Muscle of back (tissue), 13 donors: ENCODE measurements at places on chromosomes 13 and 19.

DNA sequence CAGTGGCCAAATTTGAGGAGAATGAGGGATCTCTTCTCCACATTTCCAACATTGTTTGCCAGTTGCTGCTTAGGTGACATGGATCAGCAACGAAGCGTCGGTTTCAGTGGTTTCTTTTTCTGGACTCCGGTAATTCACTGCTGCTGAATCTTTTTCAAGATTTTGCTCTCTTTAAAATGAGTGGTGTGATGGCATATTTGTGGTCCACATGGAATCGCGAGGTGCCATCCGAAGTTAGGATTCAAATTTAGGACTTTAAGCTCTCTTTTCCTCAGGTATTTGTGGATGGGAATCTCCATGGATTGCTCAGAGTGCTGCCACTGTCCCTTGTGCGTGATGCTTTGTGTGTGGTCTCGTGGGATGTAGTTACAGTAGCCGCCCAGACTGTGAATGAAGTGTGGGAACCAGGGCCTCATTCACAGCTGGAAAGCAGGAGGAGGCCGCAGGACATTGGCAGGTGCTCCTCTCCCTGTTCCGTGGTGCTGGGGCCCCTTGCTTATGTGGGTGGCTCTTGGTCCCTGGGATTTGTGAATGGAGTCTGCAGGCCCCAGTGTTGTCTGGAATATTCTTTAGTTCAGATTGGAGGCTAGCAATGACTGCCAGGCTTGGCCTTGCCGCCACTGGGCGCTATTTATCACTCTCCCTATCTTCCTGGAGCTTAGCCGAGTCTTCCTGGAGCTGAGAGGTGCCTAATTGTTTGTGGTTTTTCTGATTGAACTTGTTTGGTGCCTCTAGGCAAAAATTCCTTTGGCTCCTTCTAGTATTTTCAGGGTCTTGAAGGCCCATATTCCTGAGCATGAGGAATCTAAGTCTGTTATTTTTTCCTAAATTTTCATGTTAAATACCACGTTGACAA lies 1.5 kb downstream of the ILF3 start:
- peak; percentile 42 for DNase-seq

DNA sequence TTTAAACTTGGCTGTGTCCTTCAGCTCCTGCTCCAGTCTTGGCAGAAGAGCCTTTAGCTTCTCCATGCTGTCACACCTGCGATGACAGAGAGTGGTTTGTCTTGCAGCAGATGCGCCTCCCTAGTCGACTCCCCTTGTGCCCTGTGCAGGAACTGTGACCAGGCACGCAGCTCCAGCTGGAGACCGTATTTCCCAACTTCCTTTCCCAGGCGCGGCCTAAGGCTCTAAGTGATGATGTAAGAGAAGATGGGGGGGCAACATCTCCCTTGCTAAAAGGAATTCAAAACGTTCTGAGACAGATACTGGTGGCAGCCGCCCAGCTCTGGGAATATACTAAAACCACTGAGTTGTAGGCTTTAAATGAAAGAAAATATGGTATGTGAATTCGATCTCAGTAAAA lies 16.3 kb downstream of the DCUN1D2 start:
- DNase-seq = no peak

GRCh38 chr13:28313579-28313978 lies 175.2 kb downstream of the PAN3 start:
- DNase-seq = no peak

DNA sequence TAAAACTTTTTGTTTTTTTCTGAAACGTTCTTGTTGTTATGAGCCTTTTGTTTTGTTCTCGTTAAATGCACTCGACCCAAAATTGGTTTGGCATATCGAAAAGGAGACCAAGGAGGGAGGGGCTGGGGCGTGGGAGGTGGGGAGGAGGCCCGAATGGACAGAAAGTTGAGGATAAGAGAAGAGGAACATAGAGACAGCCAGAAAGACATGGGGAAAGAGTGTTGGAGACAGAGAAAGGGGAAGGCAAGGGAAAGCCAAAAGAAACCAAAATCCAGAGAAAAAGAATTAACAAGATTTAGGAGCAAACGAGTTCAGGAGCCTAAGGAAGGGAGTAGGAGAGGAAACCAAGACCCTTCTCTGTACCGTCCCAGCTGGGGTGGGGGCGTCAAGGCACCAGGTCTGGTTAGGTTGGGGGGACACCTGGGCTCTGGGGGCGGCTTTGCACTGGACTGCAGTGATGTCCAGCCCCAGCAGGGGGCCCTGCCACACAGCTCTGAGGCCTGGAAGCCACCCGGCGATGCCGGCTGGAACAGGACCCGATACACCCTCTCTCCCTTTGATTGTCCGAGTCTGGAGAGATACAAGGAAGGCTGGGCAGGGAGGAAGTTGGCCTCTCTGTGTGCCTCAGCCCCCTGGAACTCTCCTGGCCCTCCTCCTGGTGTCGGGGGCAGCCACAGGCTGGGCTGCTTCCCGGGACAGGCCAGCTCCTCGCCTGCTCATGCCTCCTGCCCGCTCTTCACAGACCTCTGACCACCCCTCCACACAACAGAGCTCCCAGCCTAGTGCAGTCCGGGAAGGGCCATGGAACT lies 11.6 kb upstream of the ASF1B start:
- peak; percentile 79 for DNase-seq

GRCh38 chr13:59960683-59961082 lies 203.0 kb downstream of the DIAPH3 start:
- no peak for DNase-seq

DNA sequence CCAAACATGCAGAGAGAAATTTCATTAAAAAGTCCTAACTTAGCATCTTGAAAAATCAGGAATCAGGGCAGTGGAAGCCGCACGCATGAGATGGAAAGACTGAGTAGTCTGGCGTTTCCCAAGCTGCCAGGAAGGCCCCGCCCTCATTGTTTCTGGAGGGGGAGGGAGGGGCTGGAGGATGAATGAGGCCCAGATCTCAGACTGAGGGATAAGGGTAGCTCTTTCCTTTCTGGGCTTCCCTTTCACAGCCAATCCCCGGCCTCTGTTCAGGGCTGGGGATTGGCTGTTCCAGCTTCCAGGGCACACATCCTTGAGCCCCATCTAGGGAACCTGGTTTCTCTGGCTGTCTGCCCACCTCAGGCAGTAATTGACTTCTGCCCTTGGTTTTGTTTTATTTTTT lies 7.3 kb downstream of the C19orf53 start:
- DNase-seq = peak; percentile 87

GRCh38 chr19:29264897-29265296 lies 51.9 kb upstream of the UQCRFS1 start:
- DNase-seq = no peak

DNA sequence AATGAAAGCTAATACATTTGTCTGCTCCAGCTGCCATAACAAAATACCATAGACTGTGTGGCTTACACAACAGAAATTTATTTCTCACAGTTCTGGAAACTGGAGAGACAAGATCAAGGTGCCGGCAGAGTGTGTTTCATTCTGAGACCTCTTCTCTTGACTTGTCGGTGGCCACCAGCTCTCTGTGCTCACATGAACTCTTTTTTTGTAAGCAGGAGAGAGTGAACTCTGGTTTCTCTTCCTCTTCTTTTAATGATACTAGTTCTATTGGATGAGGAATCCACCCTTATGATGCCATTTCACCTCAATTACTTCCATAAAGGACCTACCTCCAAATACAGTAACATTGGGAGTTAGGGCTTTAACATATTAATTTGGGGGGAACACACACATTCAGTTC lies 11.7 kb downstream of the KCTD12 start:
- no peak for DNase-seq

GRCh38 chr19:39759457-39760184 lies 19.0 kb upstream of the LEUTX start:
- DNase-seq = no peak

DNA sequence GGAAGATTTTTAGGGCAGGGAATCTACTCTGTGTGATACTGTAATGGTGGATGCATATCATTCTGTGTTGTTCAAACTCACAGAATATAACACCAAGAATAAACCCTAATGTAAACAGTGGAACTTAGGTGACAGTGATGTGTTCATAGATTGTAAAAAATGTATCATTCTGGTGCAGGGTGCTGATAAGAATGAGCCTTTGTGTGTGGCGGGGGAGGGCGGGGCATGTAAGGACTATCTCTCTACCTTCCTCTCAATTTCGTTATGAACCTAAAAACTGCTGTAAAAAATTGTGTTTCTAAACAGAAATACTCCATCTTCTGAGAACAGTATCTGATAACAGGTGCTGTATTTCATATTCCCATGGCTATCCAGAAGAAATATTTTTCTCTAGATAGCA lies 35.6 kb downstream of the TNFRSF19 start:
- DNase-seq = no peak

GRCh38 chr13:40389081-40389641 lies 277.3 kb downstream of the FOXO1 start:
- no peak for DNase-seq

DNA sequence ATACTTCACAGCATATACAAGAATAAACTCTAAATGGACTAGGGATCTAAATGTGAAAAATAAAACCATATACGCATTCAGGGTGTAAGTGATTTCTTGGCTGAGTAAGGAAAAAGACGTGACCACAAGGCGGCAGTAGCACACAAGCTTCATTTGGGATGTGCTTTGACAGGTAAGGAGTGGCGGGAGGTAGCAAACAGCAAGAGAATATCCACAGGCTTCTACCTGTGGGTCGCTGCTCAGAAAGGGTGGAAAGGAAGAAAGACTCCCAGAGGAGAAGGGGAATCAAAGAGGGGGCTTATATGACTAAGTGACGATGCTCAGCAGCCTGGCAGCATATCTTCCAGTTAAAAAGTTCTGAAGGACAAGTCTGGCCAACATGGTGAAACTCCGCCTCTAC lies 2.5 kb upstream of the ZNF121 start:
- peak; percentile 16 for DNase-seq
